ENCODE measurements at places on chromosomes 5 and 9.

DNA sequence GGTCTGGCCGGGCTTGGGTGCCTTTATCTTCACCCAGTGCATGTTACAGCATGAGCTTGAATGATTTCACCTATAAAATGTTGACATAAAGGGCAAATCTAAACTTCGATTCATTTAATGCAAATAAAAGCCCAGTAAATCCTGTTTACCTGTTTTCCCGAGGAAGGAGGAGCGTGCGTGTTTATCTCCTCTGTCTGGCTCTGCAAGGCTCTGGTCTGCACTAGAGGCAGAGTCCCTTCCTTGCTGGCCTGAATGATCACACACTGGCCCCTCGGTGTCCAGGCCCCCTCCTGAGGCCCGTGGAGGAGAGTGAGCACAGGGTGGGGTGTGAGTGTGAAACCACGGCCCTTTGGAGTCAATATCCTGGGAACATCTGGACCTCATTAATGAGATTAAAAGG, 125.1 kb upstream of the LHFPL2 start:
- no peak for DNase-seq

GRCh38 chr5:144547098-144547499, 376.4 kb downstream of the KCTD16 start:
- no peak for DNase-seq

DNA sequence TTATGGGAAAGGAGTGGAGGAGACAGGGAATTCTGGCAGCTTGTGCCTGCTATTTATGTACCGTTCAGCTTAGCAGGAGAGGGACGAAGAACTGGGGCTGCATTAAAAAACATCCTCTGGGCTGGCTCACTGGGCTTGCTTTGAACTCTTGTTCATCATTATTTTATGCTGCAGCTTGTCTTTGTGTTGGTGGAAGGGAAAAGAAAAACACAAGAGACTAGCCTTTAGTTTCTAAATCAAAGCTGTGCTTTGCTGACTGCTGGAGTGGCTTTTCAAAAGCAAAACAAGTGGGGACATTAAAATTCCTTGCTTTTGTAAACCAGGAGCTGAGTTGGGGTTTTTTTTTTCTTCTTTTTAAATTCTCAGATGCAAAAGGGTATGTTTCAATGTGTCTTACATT, 5.9 kb upstream of the RGMB start:
- no peak for DNase-seq

DNA sequence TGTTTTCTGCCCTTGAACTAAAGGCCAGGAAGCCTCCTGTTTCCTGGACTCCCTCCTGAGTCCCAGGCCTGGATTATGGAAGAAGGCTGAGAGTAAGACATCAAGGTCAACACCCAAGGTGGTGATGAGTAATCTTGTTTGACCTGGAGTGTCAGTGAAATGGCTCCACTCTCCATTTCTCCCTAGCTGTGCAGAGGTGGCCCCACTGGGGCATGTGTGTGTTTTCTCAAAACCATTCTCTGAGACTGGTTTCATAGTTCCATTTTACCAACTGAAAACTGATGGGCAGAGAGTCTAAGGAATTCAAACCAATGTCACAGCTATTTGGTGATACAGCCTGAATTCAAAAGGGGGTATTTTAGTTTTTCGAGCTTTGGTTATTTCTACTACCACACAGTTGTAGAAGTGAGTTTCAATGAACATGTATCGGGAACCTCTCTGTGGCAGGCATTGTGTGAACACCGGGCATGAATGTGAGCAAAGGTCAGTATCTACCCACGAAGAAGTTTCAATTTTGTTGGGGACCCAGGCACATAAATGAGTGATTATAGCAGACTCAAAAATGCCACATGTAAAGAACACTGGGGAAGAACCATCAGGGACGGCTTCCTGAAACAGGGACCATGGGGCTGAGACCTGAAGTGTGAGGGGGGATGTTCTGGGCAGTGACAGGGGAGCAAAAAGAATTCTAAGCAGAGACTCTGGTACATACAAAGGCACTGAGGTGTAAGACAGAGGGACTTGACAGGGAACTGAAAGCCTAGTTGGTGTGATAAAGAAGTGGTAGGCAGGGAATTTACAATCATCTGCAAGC, 269.6 kb upstream of the KLF4 start:
- no peak for DNase-seq

DNA sequence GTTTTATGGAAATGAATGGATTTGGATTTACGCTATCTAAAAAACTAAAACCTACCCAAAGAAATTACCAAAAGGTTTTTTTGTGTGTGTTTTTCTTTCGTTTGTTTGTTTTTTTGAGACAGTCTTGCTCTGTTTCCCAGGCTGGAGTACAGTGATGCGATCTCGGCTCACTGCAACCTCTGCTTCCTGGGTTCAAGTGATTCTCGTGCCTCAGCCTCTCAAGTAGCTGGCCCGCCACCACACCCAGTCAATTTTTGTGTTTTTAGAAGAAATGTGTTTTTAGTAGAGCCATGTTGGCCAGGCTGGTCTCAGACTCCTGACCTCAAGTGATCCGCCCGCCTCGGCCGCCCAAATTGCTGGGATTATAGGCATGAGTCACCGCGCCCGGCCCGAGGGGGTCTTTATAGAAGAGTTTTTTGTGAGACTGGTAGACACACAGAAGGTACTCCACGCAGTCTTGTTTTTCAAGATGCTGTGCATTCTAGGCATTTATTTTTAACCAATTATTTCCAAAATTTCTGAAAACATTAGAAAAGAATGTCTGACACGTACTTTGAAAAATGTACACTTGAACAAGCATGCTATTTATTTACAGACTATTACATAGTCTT, 75.7 kb downstream of the NR6A1 start:
- no peak for DNase-seq

GRCh38 chr5:39561421-39561820, 136.6 kb upstream of the DAB2 start:
- DNase-seq = no peak

DNA sequence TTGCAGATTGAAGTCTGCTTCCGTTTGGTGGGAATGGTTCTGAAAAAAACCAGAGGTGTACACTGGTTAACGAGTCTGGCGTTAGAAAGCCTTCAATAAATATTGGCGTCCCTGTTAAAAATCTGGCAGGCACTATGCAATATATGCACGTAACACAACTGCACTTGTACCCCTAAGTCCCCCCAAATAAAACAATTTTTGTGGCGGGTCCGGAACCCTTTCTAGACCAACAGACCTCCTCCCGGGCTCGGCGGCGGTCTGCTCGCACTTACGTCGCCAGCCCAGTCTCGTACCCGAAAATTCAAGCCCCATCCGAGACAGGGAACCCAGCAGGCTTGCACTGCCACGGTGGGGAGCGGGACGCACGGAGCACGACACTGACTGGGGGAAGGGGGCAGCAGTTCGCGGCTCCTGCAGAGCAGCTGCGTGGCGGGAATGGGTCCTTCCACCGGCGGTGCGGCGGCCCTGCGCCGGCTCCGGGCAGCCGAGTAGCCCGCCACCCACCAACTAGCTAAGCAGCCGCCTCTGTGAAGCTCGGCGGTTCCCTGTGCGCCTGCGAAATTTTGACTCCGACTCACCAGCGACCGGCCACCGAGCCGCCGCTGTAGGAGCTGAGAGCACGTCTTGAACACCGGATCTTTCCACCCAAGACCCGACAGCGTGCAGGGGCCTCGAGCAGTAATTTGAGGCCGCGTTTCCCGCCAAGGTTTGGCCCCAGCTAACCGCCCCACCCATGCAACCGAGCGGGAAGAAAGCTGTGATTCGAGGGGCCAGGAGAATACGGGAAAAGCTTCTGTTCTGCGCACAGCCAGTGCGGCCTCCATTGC, 3.9 kb downstream of the MCIDAS start:
- no peak for DNase-seq

GRCh38 chr5:109989161-109989560, 299.4 kb downstream of the MAN2A1 start:
- no peak for DNase-seq

DNA sequence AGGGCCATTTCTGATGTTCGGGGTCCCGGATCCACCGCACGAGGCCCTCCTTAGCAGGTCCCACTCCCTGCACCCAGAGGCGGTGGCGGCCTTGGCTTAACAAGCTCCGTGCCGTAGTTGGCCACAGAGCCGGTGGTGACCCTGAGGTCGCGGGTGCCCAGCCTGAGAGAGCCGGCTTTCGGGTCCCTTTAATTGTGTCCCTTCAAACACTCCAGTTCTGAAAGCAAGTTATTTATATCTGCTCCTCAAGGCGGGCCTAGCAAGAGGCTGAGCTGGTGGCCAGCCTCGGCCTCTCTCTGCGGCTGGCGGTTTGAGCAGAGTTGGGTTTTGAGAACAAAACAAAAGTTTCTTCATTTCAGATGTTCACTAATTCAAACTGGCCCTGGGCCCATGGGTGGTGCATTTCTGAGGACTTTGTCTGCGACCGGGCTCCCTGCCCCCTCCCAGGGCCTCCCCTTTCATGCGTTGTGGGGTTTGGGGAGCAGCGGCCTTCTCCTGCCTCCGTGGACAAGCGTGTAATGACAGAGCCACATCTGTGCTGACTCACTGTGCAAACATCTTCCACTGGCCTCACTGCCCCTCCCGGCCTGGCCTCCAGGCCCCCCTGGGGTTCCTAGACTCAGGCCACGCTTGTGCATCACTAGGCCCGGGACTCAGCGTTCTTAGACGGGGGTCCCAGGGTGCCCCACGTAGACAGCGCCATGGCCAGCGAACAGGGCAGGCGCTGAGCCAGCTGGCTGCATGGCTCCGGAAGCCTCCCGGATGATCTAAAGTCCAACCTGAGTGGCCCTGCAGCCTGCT, 49.4 kb upstream of the COL5A1 start:
- no peak for DNase-seq

GRCh38 chr9:85142968-85143367, 473.4 kb downstream of the NTRK2 start:
- DNase-seq = peak; percentile 44

- DNase-seq = no peak
These were observed 21.9 kb downstream of the MACROH2A1 start for GRCh38 chr5:135376961-135377624.

GRCh38 chr9:98855592-98855991, 48.1 kb downstream of the GALNT12 start:
- no peak for DNase-seq

DNA sequence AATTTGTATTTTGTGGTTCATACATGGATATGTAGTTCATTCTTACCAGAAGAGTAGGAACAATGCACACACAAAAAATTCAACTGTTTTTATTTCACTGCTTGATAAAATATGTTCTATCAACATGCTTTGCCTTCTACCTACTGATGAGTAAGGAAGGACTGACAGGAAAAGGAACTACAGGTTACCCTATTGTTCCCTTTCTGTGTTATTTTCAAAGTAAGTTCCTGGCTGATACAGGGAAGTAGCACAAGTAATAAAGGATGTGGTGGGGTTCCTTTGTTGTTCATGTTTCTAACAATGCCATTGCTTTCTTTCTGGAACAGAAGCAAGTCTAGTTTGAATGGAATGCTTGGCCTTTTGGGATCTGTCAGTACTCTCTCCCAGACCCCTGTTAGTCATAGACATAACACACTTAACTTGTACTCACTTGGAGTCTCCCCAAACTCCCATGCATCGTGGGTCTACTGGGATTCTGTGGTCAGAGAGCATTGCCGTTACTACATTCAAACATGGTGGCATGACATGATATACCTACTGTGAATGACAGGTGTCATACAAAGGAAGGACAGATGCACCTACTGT, 20.2 kb upstream of the ALDOB start:
- DNase-seq = no peak

- no peak for DNase-seq
These were observed 6.7 kb downstream of the TXN start for GRCh38 chr9:110249603-110250002.

DNA sequence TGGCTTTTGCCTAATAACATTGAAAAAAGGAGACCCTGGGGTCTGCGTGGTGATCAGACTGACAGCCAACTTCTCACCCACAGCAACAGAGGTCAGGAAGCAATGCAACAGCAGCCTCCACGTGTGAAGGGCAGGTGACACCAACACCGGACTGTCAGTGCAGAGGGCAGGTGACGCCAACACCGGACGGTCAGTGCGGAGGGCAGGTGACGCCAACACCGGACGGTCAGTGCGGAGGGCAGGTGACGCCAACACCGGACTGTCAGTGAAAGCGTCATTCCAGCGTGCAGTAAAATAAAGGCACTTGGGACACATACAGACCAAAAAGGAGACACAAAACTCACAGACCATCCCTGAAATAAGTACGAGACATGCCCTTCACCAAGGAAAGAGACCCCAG, 37.2 kb upstream of the CEP72 start:
- no peak for DNase-seq

GRCh38 chr5:143569722-143570567, 166.5 kb upstream of the NR3C1 start:
- DNase-seq = no peak

DNA sequence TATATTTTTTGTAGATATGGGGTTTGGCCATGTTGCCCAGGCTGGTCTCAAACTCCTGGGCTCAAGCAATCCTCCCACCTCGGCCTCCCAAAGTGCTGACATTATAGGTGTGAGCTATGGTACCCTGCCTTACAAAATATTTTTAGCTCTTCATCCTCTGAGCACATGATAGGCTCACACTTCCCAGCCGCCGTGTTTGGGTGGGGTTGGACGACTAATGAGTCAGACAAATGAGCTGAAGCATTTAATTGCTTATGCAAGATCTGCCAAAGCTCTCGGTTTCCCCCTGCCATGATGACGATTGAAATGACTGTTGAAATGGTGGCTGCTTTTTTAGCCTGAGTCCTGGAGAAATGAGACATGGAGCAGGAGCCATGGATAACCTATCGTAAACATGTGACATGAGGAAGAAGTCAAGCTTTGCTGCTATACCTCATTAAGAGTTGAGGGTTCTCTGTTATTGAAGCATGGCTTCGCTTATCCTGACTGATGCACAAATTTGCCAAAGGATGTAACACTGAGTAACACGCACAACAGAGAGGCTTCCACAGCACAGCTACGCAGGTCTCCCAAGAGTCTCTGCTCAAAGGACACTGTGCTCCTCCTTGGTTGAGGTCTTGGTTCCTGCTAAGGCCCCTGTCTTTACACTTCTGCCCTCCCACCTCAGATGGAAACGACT, 48.2 kb upstream of the GFPT2 start:
- no peak for DNase-seq

GRCh38 chr9:121807069-121807822, 155.8 kb downstream of the DAB2IP start:
- no peak for DNase-seq

GRCh38 chr5:180160789-180161188, 48.2 kb downstream of the RASGEF1C start:
- no peak for DNase-seq

DNA sequence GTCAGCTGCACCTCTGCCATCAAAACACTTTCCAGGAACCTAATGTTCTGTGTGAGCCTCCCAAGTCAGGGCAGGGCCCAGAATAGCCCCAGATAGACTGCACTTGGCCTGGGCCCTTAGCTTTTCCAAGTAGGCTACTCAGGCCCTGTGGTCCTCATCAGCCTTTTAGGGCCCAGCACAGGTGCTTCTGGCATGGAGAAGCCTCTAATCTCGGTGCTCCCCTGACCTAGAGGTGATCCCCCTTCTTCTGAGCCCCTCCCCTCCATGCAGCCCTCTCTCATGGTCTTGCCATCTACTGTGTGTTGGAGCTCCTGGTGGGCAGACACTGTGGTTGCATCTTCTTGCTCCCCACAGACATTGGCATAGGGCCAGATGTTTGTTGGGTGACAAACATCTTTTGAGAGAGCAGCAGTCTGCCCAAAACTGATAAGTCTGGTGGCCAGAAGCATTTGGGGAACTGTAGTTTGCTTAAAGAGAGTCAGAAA, 28.1 kb downstream of the FRMPD1 start:
- no peak for DNase-seq
